HL-60 (cell line): ENCODE measurements at places on chromosomes 7 and 10.

DNA sequence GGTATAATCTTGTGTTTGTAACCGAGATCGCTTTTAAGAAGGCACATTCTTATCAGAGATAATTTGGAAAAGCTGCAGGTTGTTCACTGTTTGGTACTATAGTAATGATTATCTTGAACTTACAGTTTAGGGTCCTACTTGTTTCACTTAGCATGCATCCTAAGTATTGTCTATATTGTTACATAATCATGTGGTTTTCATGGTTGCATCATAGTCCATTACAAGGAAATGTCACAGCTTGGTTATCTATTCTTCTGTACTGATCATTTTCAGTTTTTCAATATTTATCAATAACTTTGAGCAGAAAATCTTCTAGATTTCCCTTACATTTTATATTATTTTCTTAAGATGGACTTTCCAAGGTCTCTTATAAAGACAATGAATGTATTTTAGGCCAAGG is 116.3 kb downstream of the PLPP4 start:
- DNase-seq = no peak

DNA sequence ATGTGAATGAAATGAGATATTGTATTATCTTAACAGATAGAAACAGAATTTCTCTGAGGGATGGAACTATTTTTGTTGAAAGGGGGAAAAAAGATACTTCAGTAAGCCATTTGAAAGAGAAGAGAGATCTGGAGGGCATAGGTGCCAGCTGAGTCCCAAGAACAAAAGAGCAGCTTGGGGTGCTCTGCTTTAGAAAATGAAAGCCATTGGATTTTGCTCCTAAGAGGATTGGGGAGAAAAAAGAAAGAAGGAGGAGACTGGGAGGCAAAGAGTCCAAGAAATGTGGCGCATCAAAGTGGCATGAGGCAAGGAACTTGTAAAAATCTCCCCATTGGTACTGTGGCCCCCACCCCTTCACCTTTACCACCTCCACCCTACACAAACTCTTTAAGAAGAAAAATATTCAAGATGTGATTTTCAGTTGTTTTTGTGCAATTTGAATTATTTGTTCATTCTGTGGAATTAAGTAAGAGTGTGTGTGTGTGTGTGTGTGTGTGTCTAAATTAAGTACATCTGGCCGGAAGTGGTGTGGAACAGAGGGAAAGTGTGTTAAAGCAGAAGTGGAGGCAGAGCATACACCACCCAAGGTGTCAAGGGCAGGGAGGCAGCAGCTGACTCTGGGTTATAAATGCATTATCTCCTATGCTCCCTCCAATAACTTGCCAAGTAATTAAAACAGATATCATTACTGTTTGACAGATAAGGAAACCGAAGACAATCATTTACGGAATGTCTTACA is 9.9 kb upstream of the GNAI1 start:
- DNase-seq = no peak

GRCh38 chr7:101875283-101875846 is 57.9 kb downstream of the CUX1 start:
- DNase-seq = no peak

DNA sequence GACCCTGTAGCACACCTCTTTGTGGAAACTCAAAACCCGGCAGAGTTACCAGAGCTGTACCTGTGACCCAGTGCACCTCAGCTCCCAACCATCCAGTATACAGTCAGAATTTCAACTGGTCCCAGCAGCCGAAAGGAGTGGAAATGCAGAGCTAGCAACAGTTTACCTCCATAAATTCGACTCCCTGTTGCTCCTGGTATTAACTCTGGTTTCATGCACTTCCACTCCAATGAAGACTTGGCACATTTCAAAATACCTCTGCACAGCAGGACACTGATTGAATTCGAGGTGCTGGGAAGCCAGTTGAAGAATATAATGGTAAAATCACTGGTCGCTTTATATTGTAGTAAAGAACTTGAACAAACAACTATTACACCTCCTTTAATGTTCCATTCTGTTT is 17.9 kb upstream of the TIAL1 start:
- DNase-seq = no peak

DNA sequence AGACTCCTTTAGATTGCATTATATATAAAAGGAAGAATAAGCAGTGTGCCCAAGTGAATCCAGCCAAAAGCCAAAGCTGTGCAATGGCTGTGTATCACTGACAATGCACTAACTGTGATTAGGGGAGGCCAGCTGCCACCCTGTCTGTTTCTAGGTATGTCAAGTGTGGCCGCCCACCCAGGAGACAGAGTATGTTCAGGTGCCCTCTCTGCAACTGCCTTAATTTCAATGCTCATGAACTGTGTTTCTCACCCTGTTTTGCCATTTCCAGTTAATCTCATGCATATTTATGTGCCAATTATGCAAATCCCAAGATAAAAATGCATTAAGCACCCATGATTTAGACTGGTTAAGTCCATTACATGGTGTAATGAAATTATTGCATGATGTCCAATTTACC is 159.4 kb downstream of the FRMD4A start:
- DNase-seq = no peak

DNA sequence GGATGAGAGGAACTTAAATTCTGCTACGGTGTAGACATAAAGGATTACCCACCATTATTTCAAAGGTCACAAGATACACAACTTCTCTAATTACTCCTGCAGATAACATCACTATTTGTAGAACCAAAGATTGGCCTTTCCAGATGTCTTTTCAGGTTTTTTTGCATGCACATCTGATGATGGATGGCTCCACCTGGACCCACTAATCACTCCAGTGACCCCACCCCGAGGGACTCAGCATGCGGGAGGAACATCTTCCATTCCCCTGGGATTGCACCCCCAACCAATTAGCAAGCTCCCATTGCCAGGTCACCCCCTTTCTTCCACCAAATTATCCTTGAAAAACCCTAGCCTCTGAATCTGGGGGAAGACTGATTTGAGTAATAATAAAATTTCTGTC is 608.9 kb downstream of the CNTNAP2 start:
- DNase-seq = no peak

DNA sequence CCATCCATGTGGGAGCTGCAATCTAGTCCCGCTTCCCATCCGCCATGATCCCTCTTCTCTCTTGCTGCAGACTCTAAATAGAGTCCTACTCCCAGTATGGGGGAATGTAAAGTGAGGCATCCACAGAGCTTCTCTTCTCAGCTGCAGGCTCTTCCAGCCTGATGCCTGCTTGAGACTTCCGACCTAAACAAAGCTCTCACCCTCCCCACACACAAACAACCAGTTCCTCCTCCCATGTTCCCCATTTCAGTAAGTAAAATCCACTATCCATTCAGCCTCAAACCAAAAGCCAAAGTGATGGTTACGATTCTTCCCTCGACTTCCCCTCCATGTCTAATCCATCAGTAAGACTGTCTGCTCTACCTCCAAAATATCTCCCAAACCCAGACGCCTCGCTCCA is 108.2 kb upstream of the NFE2L3 start:
- no peak for DNase-seq

- no peak for DNase-seq
Observed at GRCh38 chr10:86030312-86030711, 336.3 kb downstream of the GRID1 start.

DNA sequence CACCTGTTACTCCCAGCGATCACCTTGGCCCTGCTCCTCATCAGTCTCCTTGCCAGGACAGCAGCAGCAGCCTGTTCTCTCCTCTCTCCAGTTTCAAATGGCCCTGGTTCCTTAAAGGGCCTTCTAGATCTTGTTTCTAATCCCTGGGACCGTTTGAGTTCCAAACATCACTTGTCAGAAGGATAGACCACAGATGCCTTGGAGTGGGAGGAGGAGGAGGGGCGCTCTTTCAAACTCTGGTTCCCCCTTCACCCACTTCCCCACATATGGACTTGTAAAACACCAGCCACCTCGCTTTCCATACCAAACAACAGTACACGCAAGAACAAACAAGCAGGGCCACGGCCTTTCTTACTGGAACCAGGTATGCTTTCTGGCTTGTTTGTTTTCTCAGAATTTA is 104.8 kb downstream of the PLXNA4 start:
- no peak for DNase-seq

DNA sequence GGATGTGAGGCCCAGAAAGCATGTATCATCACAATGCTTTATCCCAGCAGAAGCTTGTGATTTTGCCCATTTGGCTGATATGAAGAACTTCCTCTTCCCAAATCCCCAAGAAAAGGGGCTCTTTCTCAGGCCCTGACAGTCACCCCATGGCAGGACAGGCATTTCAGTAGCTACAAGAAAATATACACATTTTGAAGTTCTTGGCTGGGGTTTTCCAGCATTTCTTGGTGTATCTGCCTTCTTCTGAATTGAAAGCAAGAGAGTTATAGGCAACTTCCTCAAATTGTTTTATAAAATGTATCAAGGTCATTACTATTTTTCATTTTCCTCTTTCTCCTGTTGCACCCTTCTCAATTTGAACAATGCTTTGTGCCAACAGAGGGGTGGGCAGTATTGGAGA is 63.3 kb upstream of the PDLIM1 start:
- no peak for DNase-seq

DNA sequence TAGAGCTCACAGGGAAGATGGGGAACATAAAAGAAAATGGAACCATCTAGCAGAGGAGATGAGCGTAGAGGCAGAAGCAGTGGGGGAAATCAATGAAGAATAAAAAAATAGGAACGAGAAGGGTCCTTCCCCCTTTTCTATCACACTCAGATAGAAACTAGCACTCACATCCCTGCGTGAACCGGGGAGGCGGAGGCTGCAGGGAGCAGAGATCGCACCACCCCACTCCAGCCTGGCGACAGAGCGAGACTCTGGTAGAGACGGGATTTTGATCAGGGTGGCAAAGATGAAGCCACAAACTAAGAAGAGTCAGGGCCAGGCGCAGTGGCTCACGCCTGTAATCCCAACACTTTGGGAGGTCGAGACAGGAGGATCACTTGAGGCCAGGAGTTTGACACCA is 64.7 kb upstream of the ECHDC3 start:
- no peak for DNase-seq

GRCh38 chr10:126730856-126731609 is 60.5 kb upstream of the C10orf90 start:
- DNase-seq = no peak

- no peak for DNase-seq
Observed at GRCh38 chr10:113454341-113455061, 98.4 kb upstream of the HABP2 start.

- no peak for DNase-seq
Observed at GRCh38 chr10:114647545-114648138, 10.4 kb downstream of the ABLIM1 start.

- no peak for DNase-seq
Observed at GRCh38 chr10:13631594-13631993, 44.8 kb downstream of the PRPF18 start.

DNA sequence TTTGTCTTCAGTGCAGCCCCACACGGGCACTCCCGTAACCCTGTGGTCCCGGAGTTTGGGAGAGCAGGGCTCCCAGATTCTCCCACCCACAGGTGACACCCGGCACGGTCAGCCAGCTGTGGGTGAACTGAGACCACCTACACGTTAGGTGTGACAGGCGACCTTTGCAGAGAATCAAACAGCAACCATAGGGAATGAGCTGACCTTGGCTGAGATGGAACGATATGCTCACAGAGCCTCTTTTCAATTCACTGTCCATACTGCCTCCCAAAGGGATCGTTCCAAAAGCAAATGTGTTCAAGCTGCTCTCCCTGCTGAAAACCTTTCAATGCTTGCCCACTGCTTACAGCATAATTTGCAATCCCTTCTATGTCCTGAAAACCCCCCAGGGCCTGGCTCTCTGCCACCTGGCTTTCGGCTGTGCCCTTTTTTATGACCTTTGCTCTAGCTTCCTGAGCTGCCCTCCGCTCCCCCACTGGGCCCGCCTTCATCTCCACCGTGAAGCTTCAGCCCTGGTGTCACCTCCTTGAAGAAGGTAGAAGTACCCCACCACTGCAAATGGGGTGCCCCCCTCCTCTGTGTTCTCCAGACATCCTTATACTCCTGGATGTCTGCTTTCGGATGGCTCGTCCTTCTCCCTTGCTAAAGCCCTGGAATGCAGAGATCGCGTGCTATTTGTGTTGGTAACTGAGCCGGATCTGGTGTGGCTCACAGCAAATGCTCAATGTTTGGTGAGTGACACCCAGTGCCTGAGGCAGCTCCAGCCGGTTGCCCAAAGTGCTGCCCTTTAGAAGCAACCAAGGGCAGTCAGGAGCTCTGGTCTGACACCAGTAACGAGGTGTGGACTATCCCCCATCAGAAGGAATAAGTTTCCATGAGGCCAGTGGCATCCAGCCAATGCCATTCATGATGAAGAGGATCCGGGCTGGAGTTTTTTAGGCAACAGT is 90.4 kb downstream of the KIAA1549 start:
- no peak for DNase-seq

DNA sequence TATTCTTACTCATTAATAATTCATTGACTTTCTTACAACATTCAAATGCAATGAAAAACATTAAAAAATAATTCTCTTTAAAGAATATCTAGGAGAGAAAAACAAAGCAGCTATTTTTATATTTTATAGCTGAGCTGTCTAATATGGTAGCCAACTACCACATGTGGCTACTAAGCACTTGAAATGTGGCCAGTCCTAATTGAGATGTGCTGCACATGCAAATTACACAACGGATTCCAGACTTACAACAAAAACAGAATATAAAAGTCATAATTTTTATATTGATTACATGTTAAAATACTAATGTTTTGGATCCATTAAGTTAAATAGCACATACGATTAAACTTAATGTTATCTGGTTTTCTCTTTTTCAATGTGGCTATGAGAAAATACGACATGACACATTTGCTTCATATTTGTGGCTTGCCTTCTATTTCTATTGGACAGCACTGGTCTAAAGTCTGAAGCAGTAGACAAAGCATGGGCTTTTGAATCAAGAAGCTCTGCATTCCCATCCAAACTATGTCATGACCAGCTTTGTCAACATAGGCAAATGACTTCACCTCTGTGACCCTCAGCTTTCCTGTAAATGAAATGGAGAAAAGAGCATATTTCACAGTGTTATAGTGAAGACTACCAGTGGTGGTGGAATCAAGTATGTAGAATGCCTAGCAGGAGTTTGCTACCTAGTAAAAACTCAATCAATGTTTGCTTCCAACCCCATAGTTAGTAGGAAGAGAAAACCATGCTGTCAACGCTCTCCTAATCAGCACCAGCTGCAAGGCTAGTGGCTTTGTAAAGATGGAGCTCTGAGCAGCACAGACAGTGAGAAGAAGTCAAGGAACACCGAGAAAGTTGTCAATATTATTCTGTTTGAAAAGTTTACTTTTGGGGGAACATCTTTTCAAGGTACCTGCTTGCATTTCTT is 37.1 kb upstream of the GDF10 start:
- DNase-seq = no peak

- DNase-seq = no peak
Observed at GRCh38 chr7:154451480-154452457, 399.6 kb downstream of the DPP6 start.
